ENCODE measurements at places on chromosomes 16 and 17.

GRCh38 chr16:77591347-77591746, 131.0 kb upstream of the NUDT7 start:
- DNase-seq: no peak

DNA sequence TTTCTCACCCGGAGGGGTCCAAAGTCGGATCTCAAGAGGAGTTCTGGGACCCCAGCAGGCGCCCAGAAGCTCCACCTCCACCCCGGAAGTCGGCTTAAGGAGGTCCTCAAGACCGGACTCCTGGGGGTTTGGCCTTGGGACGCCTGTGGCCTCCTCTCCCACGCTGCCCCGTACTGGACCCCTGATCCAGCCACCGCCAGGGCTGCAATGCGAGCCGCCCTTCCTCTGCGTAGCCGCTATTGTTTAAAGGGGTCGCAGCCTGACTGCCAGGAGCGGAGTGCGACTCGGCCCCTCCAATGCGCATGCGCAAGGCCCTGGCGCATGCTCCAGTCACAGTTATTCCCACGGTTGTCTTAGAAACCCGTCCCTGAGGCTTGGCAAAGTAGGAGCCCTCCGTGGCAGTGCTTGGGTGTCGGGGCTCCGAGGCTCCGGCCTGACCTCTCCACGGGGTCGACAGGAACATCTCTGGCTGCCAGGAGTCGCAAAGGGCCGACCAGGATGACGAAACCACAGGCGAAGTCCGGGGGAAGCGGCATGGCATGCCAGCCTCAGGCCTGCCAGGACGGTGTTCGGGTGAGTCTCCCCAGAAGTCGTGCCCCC, 719.0 kb downstream of the KCNJ18 start:
- DNase-seq: no peak

DNA sequence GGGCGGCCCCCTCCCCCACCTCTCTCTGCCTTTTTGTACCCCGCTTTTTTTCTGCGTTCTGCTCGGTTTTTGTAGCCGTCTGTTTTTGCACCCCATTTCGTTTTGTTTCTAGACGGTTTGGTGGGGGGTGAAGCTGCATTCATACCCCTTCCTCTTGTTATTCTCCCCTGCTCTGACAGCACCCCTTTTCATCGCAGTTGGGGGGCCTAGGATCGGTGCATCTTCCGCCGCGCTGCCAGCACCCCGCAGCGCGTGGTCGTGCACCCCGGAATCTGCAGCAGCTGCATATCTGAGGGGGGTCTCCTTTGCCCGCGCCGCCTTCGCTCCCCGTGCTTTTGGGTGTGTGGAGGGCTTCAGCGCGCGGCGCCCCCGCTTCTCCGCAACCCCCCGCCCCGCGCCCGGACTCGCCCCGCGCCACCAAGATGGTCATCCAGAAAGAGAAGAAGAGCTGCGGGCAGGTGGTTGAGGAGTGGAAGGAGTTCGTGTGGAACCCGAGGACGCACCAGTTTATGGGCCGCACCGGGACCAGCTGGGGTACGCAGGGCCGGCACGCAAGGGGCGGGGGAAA, 455 bp downstream of the ATP1B2 start:
- no peak for DNase-seq

- no peak for DNase-seq
Observed at GRCh38 chr16:47507701-47508100, 46.6 kb downstream of the PHKB start.

- DNase-seq: no peak
Observed at GRCh38 chr16:72099377-72099818, 5.8 kb downstream of the DHX38 start.

GRCh38 chr17:35243561-35244340, 879 bp downstream of the SLFN5 start:
- DNase-seq: peak; percentile 61

GRCh38 chr16:13507530-13507929, 412.4 kb upstream of the ERCC4 start:
- no peak for DNase-seq

DNA sequence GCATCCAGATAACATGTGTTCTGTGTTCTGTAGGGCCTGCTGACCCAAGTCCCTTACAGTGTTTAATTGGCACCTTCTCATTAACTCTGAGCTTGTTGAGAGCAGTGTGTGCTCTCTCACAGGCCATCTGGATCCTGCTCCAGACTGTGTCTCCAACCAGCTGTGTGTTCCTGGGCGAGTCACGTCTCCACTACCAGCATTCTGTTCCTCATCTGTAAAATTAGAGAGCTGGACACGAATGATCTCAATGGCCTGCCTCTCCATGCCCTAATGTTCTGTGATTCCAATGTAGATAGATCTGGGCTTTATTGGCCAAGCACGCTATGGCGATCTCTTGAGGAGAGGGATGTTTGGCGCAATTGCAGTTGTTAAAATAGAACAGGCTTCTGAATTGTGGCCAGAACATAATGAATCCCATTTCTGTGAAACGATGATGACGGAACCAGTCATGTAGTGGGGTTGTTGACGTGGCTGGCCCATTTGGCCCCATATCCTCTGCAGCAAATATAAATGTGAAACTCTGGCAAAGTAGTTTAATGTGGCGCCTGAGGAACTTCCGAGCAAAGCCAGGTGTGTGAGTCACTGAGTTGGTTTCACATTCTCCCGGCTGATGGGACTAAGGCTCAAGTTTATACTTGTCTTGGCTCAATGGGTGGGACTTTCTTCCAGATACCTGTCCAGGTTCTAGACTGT, 22.2 kb downstream of the TBX4 start:
- no peak for DNase-seq

DNA sequence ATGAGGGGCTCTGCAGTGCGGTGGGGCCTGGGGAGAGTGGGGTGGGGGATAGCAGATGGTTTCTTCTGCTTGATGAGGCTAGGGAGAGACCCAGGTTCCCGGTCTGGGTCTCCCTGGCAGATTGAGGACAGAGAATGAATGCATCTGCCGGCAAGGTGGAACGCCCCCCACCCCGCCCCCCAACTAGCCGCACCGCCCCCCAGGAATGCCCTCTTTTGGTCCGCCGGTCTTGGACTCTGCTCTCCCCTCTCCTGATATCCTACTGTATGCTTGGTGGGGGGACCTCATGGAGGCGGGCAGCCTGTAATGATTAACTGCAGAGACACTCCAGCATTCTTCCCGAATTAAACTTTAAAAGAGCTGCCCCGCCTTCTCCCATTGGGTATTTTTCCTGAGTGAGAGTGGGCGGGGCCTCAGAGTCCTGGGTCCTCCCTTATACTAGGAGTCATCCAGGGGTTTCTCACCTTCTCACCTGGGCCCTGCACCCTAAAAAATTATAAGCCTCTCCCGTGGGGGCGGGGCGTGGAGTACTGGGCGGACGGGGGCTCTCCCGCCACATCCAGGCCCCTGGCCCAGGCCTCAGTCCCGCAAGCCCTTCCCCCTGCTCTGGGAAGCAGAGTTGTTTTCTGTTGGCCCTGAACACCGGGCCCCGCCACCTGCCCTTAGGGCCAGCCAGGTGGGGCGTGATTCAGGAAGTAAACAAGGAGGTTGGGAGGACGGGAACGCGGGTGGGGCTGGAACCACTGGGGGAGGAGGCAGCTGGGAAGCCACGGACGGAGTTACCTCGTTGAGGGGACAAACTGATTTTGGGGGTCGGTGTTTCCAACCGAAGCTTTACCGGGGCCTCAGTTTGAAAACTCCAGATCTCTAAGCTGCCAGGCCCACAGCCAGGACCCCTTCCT, 1.5 kb downstream of the GRB7 start:
- no peak for DNase-seq

- DNase-seq: no peak
Observed at GRCh38 chr16:56320056-56320455, 105.3 kb downstream of the AMFR start.

- DNase-seq: no peak
Observed at GRCh38 chr16:49830873-49831272, 25.0 kb downstream of the ZNF423 start.

- DNase-seq: peak; percentile 56
Observed at GRCh38 chr16:89723279-89724250, 2.2 kb downstream of the ZNF276 start.

- DNase-seq: peak; percentile 29
Observed at GRCh38 chr16:72501739-72502593, 330.0 kb upstream of the PMFBP1 start.

DNA sequence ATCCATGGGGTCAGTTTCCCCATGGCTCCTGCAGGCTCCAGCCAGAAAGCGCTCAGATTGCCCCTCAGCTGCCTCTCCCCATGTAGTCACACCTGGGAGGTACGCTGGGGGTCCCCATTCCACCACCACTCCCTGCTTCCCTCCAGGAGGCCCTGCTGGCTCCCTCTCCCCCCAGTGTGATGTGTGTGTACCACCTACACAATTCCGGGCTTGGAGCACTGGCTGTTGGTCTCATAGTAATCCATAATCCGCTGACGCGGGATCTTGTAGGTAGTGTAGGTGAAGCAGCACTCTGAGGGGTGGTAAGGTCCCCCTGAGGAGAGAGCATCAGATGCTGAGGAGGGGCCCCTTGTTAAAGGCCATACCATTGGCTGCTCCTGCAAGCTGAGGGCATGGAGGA, 2.4 kb downstream of the CCL14 start:
- no peak for DNase-seq

- peak; percentile 66 for DNase-seq
Observed at GRCh38 chr17:62965686-62966425, at the start of gene TANC2. TSS of gene TANC2 (plus strand) at chr17:62966235. CDS start at chr17:63009560, 43,325 bp downstream.

DNA sequence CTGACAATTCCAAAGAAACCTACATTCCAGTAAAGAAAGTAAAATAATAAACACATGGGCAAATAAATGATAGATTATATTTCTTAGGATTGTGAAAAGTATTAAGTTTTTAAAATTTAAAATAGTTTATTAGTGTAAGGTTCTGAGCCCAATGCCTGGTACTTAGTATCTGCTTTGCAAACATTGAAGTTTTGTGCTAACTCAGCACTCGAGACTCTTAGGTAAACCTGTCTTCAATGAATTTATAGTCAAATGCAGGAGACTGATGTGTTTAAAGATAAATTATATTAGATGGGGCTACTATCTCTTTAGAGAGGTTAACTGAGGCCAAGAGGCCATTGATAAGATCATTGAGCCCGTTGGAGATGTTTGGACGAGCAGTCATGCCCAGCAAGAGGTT, 138.3 kb upstream of the SALL1 start:
- DNase-seq: no peak

GRCh38 chr16:83268169-83268568, 539.6 kb upstream of the HSBP1 start:
- no peak for DNase-seq

- DNase-seq: no peak
Observed at GRCh38 chr17:37247825-37248224, 128.0 kb upstream of the C17orf78 start.

DNA sequence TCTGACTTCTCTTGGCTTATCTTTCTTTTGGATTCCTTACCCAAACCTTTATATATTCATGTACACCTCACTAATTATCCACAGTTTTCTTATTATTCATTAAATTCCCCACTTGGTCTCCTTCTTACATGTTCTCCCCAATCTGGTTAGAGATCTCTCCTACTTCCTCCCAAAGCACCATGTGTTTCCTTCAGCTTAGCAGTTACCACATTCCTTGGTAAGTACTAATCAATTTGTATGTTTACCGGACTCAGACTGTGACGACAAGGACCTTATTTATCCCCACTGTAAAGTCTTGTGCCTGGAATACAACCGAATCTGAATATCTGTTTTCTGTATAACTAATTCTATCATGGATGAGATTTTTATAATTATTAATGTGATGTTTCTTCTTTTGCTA, 389.5 kb downstream of the KCNJ2 start:
- no peak for DNase-seq

- DNase-seq: no peak
Observed at GRCh38 chr16:56825826-56826225, 39.2 kb upstream of the SLC12A3 start.

DNA sequence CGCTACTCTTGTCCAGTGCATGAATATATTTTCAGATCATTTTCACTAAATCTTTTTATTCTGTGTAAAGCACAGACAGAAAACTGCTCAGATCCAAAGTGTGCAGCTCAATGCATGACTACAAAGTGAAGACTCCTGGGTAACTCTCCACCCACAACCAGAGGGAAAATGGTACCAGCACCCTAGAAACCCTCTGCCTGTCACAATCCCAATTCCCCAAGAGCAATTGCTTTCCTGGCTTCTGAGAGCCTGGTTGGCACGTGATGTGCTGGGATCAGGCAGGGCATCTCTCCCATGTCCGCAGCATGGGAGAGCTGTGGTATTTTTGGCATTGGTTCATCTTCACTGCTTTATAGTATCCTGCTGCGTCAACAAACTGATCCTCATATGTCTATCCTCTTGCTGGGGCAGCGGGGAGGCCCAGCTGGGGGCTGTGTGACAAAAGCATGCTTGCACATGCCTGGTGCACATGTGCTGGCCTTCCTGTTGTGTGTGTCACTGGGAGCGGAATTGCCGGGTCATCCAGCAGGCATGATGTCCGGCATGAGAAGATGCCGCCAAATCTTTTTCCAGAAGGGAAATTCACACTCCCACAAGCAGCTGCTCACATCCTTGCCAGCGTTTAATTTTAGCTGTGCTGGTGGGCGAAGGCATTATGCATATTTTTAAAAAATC, 278.9 kb upstream of the FOXF1 start:
- no peak for DNase-seq

DNA sequence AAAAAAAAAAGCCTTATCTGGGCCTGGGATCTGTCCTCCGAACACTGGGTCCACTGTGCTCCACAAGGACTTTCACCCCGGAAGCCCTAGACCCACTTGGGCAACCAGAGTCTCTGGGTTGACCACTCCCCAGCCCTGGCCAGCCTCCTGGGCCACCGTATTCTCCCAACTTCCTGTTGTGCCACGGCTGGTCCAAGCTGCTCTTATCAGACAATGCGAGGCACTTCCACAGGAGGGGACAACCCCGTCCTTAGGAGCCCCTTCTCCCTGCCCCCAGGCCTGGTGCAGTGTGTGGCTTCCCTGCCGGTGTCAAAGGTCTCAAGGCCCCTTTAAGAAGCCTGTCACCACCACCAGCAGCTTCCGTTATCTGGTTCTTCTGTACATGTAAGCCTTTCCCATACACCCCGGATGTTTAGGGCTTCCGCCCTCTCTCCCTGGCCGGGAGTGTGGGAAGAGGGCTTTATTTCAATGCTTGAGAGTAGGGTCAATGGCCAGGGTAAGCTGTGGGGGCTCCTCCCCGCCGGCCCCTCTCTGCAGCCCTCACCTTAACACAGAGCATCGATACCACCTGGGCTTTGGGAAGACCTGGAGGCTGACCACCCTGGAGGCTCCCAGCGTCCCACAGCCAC, 313.0 kb downstream of the SEC14L1 start:
- no peak for DNase-seq

- DNase-seq: peak; percentile 52
Observed at GRCh38 chr17:17749921-17750320, 68.7 kb downstream of the RAI1 start.

GRCh38 chr17:4086041-4086483, 56.8 kb downstream of the ZZEF1 start:
- DNase-seq: no peak

Measured in activated CD4-positive, CD25-positive, alpha-beta regulatory T cell treated with anti-CD3 and anti-CD28 coated beads, Interleukin-2, amount 50 U/mL, for 72 hours (primary cell).